ENCODE measurements at places on chromosomes 2 and 18.

DNA sequence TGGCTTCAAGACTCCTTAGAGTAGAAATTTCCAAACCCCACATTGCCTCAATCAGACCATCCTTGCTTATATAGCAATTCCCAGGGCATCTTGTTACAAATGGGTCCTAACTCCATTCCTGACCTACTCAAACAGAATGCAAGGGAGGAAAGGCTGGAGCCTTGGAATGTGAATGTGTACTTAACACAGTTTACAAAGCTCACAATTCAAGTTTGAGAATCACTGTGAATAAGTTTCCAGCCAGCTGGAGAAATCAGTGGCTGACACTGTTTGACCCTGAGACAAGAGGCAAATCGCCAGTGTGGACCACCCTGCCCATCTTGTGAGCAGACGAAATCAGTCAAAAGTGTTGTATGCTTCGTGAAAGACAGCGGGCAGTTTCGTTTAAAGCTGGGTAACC lies 65.5 kb downstream of the SOWAHC start:
- DNase-seq, result no peak

DNA sequence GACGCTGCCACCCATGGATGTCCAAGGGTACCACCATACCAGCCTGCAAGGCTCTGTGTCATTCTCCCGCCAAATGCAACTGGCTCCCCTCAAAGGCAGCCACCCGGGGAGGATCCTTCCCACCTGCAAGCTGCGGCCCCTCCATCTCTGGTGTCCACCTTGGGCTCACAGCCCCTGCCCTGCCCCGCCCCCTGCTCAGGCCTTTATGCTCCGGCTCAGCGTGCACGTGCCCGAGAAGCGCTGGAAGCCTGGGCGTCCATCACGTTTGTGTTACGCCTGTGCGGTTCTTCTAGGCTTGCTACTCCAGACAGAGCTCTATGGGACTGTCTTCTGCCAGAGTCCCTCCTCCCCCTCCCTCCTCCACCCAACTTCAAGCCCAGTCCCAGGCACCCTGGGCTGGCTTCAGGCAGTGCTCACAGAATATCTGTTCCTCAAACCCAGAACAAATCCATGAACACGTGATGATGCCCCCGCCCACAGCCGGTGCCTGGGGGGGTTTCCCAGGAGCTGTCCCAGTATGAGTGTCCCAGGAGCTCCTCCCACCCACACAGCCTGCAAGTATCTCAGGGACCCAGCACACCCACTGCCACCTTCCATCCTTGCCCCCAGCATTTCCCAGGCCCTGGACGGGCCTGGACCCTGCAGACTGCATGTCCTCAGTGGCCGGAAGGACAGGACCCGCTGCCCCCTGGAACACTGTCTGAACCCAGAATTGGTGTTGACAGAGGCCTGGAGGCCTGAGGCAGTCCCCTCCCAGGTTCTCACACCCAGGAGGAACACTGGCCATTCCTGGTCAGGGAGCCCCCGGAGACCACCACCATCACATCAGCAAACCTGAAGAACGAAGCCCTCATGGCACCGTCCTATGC lies 30.3 kb downstream of the KIF1A start:
- DNase-seq, result no peak

- peak; percentile 12 for DNase-seq
Observed at GRCh38 chr2:121529439-121530211, 1.1 kb upstream of the RNU4ATAC start.

DNA sequence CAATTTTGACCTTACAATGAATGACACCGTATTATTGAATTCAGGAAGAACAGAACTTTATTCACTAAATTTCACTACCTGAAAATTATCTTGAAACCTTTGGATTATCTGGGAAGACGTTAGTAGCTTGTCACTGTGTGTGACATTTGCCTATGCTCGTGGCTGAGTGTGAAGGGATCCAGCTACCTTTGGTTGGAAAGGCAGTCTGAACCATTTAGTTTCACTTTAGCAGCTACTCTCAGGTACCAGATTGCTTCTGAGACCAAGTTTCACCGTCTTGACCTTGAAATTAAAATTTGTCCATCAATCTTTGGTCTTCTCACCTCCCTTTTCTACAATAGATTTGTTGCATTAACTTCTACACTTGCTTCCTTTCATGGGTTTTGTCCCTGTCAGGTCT lies 637.5 kb downstream of the MBD2 start:
- DNase-seq, result no peak

DNA sequence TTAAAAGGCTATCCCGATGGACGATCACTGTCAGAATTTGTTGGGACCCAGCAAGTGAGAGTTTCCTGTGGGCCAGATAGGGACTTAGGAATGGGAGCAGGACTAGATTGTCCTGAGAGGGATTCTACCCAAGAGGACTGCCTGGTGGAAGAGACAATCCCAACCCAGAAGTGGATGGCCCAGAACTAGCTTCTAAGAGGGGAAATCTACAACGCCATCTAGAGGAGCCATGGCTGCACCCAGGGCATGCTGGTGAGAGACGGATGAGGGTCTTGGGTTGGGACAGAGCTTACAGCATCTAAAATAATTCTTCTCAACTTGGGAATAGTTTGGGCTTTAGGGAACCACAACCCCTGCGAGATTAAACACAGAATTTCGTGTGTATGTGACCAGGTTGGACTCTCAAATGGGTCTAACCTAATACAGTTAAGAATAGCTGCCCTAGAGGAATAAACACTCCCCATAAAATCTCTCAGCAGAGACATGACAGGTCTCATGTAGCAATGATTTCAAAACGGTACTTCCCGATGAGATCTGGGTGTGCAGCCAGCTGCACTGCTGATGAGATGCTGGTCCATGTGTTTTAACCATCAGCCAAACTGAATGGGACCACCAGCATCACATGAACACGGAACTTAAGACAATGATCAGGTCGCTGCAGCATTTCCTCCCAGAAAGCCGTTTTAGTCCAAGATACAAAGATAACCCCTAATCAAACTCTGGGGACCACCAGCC lies 50.8 kb downstream of the CCBE1 start:
- no peak for DNase-seq

DNA sequence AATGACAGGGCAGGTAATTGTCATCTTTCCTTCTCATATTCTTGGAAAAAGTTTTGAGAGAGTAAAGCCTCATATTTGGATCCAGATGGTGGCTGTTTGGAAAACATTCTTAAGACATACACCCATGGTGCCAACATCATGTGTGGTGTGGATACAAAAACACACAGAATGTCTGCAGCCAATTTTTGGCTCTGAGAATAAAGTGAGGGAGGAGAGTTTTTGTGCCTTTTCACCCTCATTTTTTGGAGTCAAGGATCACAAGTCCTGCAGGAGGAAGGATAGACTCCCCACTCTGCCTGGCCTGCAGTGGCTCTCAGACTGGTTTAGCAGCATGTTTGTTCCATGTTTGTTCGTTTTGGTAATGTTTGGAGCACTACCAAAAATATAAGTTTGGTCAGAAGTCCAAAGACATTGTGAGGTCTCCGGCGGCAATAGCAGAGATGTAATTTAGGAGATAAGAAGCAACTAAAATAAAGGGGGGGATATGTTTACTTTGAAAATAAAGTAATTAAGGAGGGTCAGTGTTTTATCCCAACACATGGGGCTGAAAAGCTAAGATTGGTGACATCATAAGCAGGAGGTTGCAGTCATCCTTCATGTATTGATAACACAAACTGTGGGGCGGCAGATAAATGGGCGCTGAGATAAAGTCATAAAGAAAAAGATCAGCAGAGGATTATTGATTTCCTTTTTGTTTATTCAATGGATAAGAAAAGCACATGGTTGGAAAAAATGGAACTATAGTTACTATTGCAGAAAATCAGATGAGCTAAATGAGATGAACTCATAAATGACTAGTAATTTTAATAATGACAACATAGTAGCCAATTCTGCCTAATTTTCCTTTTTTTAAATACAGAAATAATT lies 655 bp downstream of the NOSTRIN start:
- no peak for DNase-seq

DNA sequence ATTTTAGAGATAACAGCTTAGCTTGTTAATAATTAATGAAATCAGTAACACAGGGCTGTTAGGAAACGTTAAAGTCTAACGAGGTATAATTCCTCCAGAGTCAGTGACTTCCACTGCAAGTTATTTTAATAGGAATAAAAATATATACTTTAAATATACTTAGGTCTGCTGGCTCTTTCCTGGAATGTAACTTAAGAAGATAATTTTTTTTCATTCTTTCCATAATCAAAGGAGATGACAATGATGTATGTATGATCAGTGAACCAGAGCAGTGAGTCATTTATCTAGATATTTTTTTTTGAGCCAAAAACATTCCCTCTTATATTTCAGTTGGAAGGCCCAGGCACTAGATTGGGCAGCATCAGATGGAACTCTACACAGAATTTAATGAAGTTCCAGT lies 104.2 kb upstream of the LYPD1 start:
- peak; percentile 53 for DNase-seq

DNA sequence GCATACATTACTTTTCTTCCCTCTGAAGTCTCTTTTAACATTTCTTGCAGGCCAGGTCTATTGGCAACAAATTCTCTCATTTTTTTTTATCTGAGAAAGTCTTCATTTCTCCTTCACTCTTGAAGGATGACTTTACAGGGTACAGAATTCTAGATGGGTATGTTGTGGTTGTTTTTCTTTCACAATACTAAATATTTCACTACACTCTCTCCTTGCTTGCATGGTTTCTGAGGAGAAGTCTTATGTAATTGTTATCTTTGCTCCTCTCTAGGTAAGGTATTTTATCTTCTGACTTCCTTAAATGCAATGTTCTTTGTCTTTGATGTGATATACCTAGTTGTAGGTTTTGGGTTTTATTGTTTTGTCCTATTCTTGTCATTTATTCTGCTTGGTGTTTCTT lies 371.1 kb downstream of the FIGN start:
- no peak for DNase-seq

GRCh38 chr2:216688731-216689340 lies 6.5 kb downstream of the IGFBP5 start:
- DNase-seq, result no peak

DNA sequence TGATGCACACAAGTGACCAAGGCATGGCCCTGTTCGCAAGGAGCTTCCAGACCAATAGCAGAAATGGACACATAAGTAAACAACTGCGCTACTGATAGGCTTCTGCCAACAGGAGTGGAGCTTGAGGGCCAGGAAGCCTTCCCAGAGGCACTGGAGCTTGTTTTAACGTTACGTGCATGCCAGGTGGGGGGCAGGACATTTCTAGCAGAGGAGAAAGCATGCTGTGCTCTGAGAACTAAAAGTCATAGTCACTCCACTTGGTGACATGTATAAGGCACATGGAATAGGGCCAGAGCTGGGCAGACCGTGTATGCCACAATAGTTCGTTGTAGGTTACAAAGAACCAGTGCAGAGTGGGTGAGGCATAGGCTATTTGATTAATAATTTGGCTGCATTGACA lies 184.2 kb downstream of the NEDD4L start:
- no peak for DNase-seq

DNA sequence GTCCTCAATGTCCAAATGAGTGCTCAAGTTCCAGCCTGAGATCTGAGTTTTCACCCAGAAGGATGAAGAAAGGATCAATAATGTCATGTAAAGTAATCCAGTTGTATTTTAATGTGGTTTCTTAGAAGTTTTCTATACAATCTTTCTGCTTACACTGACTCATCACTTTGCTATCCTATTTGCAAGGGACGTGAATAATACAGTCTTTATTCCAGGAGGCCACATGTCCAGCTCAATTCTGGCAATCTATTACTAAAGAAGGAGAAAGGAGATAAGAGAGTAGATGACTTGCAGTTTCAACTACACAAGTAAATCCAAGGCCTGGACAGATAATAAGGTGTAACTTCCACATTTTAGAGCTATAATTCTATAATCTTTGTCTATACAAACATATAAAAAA lies 601.1 kb upstream of the SETBP1 start:
- peak; percentile 74 for DNase-seq

DNA sequence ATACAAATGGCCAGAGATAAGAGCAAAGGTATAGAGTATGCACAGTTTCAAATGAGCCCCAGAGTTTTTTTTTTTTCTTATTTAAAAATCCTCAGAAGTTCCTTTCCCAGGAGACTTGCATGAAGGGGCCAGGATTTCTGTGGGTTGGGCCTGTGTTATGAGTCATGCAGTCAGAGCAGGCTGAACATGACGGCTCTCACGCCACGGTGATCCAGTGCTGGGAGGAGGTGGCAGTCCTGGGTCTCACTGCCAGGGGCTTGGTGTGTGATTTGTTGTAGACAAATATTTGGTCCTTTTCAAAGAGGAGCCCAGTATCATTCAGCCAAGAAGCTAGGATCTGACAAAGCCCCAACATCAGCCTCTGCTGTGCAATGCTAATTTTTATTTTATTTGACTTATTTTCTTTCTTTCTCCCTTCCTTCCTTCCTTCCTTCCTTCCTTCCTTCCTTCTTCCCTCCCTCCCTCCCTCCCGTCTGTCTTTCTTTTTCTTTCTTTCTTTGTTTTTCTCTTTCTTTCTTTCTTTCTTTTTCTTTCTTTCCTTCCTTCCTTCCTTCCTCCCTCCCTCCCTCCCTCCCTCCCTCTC lies 10.4 kb upstream of the KCNE4 start:
- DNase-seq, result peak; percentile 87

DNA sequence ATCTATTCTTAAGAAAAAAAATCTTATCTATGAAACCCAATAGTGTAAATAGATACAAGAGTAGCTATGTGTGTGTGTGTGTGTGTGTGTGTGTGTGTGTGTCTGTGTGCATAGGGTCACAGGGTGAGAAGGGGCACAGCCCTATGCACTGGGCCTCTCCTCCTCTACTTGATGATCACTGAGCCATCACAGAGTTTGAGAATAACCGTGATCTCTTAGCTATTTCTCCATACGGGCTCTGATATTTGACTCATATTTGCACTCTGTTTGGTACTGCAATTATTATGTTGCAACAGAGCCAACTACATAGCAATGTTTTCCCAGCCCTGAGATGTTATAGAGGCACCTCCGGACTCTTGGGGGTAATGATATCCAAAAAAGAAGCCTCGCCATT lies 28.8 kb upstream of the SLC40A1 start:
- no peak for DNase-seq

GRCh38 chr2:172597176-172597842 lies 41.4 kb downstream of the PDK1 start:
- no peak for DNase-seq
